ENCODE measurements at places on chromosomes 12 and 14.

DNA sequence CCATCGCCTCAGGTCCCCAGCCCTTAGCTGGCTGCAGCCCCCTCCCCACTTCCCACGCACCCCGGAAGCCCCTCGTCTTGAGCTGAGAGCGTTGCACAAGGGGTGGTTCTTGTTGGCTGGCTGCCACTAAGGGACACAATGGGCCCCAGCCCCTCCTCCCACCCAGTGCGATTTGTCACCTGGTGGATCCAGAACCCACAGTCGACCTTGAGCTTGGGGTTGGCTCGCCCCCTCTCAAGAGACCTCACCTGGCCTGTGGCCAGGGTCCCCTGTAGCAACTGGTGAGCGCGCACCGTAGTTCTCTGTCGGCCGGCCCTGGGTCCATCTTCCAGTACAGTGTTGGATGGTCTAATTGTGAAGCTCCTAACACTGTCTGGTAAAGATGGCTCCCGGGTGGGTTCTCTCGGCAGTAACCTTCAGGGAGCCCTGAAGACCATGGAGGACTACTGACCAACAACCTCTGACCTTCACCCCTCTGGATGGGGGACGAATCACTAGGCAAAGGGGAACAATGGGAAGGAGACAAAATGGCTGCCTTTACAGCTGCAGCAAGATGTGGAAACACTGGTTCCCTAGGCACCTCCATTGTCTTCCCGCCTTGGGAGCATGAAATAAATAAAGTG lies 6.6 kb downstream of the PHB2 start:
- DNase-seq = no peak
- no peaks in the 10 kb centered on the region for H3K27me3 ChIP-seq
- no peak overlapping the region for H3K27ac ChIP-seq
- H3K36me3 ChIP-seq = peaks cover 53% of the 10 kb centered on the region
- no peak overlapping the region for H3K4me3 ChIP-seq
- H3K4me1 ChIP-seq = peaks cover 23% of the 10 kb centered on the region

- H3K27ac ChIP-seq = no peak overlapping the region
- H3K4me3 ChIP-seq = no peak overlapping the region
- H3K4me1 ChIP-seq = no peaks in the 10 kb centered on the region
- no peak for DNase-seq
Observed at GRCh38 chr12:107282628-107283027, 189.3 kb upstream of the CRY1 start.

GRCh38 chr14:91750634-91751198 lies 18.8 kb upstream of the CATSPERB start:
- H3K27ac ChIP-seq = no peak overlapping the region
- H3K4me3 ChIP-seq = no peak overlapping the region
- no peaks in the 10 kb centered on the region for H3K27me3 ChIP-seq
- DNase-seq = no peak

DNA sequence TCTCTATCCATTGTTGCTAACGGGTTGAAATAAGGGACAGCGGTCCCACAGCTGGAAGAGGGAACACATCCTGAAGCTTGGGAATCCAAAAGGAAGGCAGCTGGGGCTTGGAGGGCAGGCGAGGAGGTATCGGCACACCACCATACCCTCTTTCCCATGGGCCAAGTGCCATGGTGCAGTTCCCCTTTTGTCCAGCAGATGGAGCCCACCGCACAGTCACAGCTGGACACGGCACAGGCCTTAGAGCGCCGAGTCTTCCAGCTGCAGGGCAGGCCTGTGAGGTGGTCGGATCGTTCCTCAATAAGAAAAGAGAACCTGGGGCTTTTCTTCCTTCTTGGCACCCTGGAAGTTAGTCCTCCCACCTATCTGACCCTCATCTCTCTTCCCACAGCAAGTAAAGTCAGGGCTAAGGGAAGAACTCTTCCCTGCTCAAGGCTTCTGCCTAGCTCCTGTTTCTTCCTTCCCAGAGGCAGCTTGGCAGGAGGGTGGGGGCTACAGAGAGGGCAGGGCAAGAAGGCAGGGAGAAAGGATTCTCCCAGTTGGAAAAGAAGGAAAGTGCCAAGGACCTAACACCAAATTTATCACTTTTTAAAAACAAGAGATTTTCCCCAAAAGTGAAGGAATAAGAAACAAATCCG lies 8.6 kb downstream of the PPP1R1A start:
- no peak overlapping the region for H3K4me3 ChIP-seq
- H3K36me3 ChIP-seq = peaks cover 3% of the 10 kb centered on the region
- peak; percentile 72 for DNase-seq
- peaks cover 59% of the 10 kb centered on the region for H3K27me3 ChIP-seq
- H3K4me1 ChIP-seq = peaks cover 1% of the 10 kb centered on the region
